ENCODE measurements at places on chromosomes 3 and 15.
A peak's percentile ranks its signal among the peaks of the same experiment; 100 is the strongest.

DNA sequence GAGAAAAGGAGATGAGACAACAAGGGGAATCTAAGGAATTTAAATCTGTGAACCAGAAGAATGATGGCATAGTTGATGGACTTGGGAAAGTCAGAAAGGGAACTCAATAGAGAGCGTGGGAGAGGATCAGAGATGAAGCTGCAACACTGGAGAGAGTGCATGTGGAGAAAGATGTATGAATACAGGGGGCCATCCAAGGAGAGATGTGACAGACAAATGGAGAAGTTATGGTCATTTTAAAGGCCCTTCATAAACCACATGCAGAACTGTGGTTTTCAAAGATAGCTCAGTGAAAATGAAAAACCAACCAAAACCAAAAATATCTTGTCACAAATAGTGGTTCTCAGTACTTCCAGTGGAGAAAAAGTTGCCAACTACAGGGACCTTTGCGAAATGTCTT lies 265.2 kb downstream of the SUCLG2 start:
- peak; percentile 91 for DNase-seq

DNA sequence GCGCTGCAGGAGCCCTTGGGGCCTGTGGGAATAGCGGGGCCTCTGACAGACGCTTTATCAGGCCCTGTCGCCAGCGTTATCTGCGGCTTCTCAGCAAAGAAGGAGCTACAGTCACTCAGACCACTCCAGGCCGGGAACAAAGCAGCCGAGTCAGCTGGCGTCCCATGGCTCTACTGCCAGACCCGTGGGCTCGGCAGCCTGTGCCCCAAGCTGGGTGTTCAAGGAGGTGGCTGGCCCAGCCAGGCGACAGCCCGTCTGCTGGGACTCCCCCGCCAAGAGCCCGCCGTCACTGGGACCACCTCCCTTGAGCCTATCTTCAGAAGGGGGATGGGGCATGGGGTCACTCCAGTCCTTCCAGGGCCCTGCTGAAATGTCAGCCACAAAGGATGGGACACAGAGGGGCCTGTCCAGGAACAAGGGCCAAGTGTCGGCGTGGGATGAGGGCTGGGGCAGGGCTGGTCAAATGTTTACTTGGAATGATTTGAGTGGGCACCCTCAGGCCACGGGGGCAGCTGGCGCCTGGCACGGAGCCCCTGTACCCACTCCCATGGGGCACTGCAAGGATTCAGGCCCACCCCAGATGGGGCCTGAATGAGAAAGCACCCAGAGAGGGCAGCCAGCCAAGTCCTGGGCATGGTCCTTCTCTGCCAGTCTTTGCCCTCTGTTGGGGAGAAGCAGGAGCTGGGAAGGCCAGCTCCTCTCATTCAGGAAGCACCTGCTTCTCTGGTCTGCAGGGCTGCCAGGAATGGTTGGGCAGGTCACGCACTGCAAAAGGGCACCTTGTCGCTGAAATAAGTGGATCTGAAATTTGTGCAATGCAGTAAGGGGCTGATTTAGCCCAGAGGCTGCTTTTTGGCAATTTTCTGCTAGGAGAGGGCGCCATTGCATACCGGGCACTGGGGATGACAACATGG lies 148.3 kb downstream of the SMAD6 start:
- DNase-seq = no peak

GRCh38 chr15:73338058-73338457 lies 30.7 kb downstream of the HCN4 start:
- DNase-seq = no peak

DNA sequence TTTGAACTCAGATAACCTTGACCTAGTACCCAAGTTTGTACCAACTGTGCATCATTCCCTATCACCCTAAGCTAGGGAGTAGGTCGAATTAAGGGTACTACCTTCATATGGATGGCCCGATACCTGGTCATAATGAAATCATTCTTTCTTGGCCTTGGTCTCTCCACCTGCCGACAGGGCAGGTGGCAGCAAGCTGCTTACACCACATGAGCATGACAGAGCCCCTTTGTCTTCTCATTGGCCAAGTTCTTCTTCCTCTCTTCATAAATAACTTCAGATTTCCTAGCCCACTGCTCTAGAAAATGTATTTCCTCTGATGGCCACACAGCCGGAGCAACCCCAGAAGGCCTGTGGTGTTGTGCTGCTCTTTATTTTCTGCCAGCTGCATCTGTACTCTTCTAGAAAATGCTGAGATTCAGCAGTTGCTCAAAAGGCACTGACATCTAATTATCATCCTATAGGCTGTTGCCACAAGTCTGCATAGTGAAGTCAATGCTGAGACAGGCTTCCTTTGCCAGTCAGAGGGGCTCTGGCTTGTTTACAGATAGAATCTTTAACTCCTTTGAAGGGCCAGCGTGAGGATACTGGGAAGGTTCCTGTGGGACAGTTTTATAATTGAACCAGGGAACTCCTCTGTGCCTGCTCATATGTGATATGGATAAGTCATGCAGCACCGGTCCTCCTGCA lies 304.2 kb downstream of the PTPRG start:
- no peak for DNase-seq

- peak; percentile 59 for DNase-seq
Observed at GRCh38 chr3:46947981-46948791, 28.4 kb downstream of the CCDC12 start.

- DNase-seq = peak; percentile 40
Observed at GRCh38 chr3:172040078-172040980, 951 bp downstream of the FNDC3B start.

DNA sequence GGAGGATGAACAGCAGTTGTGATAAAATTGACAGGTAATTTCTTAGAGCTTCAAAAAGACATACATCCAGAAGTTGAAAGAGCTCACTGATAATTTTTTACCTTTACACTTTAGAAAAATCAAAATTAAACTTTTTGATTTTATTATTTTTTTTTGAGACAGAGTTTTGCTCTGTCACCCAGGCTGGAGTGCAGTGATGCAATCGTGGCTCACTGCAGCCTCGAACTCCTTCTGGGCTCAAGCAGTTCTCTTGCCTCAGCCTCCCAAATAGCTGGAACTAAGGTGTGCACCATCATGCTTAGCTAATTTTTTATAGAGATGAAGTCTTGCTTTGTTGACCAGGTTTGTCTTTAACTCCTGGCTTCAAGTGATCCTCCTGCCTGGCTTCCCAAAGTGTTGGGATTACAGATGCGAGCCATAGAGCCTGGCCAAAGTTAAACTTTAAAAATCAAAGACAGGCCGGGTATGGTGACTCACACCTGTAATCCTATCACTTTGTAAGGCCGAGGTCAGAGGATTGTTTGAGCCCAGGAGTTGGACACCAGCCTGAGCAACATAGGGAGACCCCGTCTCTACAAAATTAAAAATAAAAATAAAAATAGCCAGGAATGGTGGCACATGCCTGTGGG lies 21.7 kb downstream of the PLA2G4F start:
- DNase-seq = no peak

DNA sequence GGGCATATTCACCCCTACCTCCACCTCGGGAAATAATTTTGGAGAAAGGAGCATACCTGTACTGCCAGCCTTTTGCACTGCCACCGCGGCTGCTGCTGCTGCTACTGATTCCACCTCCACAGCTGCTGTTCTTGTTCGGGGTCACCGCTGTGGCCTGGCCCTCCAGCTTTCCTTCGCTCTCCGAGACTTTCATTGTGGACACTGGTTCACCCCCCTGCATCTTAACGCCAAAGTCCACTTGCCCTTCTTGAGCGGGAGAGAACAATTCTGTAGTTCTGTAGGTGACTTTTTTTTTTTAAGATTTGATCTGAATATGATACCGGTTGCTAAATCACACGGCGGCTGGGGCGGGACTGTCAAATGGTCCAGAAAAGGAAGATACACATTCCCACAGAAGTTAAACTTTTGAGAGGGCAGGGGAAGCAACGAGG lies 701 bp downstream of the OSBPL11 start:
- DNase-seq = no peak

GRCh38 chr15:76963596-76963995 lies 31.3 kb upstream of the PSTPIP1 start:
- no peak for DNase-seq

DNA sequence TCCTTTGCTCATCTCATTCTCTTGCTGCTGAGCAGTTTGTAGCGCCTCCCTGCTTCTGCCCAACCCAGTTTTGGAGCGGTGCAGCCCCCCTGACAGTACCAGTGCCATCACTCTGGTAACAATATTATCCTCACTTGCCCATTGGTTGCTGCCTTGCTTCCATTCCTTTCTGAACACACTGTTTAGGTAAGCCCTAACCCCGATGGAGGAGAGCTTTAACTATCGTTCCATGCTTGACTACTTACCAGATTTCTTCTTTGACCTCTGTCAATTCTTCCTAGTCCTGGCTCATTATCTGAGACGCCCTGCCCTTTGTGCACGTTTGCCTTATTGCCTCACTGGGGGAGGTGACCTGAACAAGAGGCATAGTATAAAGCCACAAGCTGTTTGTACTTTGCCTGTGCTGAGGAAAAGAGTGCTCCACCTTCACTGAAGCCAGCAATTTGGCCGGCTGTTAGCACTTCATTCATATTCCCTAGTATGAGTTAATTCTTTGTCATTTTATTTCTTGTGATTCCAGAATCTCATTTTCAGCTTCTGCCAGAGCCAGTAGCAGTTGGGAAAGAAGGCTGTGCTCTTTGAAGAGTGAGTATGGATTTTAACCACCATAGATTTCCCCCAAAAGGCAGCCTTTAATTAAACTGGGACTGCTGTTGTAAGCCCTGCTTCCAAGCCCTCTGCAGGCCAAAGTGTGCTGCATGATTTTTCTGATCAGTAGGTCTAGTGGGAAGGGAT lies 11.9 kb downstream of the ABHD6 start:
- no peak for DNase-seq

GRCh38 chr3:159604151-159604581 lies 384.5 kb upstream of the IL12A start:
- DNase-seq = no peak

GRCh38 chr15:31397851-31398661 lies 71.4 kb downstream of the KLF13 start:
- no peak for DNase-seq

- DNase-seq = no peak
Observed at GRCh38 chr3:130894986-130895280, 1.0 kb downstream of the ATP2C1 start.

- no peak for DNase-seq
Observed at GRCh38 chr3:28727307-28727706, 378.7 kb upstream of the AZI2 start.

DNA sequence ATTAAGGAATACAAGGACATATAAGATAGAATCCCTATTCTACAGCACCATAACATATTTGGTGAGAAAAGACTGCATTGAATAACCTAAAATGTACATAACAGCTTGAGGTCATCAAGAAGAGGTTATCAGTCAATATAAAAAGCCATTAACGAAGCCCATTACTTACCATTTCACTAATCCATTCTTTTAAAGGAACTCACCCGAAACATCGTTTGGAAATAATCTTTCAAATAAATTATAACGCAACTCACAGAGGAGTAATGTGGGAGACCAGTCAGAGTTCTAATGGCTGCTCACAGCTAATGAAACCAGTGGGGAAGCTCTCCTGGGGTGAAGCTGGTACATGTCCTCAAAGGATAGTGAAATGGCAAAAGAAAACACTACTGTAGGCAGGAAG lies 188.4 kb downstream of the TBC1D5 start:
- no peak for DNase-seq

DNA sequence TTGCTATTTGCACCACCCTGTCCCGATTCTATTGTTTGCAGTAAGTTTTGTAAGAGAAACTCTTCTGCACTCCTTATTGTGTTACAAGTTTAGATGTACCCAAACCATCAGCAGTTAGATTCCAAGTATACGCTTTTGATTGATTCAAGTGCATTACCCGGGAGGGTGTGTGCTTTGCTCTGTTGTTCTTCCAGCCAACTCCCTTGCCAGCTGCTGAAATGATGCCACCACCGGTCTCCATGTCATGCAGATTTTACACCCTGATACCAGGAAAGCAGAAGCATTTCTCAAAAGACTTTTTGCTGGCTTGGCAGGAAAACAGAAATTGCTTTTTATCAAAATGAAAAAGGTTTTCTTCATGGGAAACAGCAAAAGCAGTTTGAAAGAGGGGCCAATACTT lies 1006.6 kb upstream of the CFAP20DC start:
- no peak for DNase-seq

- DNase-seq = no peak
Observed at GRCh38 chr3:11808231-11808630, 38.5 kb downstream of the TAMM41 start.

DNA sequence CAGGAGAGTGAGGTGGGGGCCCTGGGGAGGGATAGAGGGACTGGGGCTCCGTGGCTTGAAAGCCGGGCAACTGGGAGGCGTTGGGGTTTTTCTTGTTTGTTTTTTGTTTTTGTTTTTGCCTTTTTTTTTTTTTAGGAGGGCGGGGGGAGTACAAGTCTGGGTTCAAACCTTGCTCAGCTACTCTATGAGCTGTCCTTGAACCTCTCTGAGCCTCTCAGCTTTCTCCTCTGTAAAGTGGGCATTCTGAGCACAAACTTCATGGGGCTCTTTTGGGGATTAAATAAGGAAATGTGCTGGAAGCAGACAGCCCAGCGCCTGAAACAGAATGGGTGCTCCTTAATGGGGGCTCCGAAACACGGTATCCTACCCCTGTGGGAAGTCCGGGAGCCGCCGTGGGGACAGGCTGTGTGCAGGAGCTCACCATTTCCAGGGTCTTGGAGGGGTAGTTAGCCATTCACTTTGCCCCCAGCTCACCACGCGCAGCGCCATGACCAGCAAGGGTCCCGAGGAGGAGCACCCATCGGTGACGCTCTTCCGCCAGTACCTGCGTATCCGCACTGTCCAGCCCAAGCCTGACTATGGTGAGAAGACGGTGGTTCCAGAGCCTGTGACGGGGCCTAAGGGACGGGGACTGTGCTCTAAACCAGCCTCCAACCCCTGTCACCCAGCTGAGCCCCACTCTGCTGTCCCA lies 388 bp downstream of the ACY1 start:
- no peak for DNase-seq

DNA sequence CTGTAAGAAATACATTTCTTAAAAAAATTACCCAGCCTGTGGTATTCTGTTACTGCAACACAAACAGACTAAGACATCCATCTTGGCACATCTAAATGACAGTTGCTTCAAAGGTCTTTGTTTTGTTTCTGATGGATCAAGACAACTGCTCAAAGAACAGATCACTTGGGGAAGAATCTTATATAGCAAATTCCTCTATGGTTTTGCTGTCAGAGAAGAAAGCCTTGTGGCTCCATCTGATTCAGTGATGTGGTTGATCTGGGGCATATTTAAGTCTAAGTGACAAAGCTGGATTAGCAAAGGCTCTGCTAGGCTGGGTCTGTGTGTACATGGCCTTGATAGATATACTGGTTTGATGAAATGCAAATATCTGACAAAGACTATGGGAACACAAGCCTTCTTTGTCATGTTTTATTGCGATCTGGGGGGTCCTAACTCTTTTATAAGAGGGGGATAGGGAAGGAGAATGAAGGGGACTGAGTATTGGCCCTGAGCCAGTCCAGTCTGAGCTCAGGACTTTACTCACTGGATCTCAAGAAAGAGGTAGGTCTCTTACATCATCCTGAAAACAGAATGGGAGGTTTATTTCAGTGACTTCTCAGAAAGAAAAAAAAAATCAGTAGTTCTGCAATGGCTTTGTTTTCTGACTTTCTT lies 14.3 kb upstream of the LIMD1 start:
- DNase-seq = no peak

GRCh38 chr15:57015897-57016296 lies 97.5 kb downstream of the TCF12 start:
- DNase-seq = no peak

- no peak for DNase-seq
Observed at GRCh38 chr3:184290331-184290730, 8.7 kb upstream of the PSMD2 start.
